ENCODE measurements at places on chromosomes 6 and 20. TPM values are rescaled to one million over a fixed set of nuclear protein-coding genes. Genes with fewer than 3 reads are reported as not detected.

The TGM3 gene
- total RNA-seq = 0.13 TPM

The SLC35F1 gene
- 0.64 TPM for total RNA-seq

The RAET1G gene
- total RNA-seq = not detected

The PRDM13 gene
- total RNA-seq = not detected

The FAM209B gene
- total RNA-seq = 0.36 TPM

The MYH7B gene
- 1.3 TPM for total RNA-seq

The CD109 gene
- total RNA-seq = 3.7 TPM

The SLC35B2 gene
- total RNA-seq = 33.4 TPM

The ADGRF1 gene
- total RNA-seq = 1.6 TPM

The SOX12 gene
- 66.8 TPM for total RNA-seq

The HCK gene
- total RNA-seq = not detected

The TUBB2A gene
- 21.5 TPM for total RNA-seq

The MCHR2 gene
- total RNA-seq = not detected

The POPDC3 gene
- total RNA-seq = 10.1 TPM

The ENPP1 gene
- 7.2 TPM for total RNA-seq

The FAM217A gene
- not detected for total RNA-seq

The ENPP5 gene
- total RNA-seq = 8.7 TPM

The RUNX2 gene
- 4.9 TPM for total RNA-seq

The CLVS2 gene
- total RNA-seq = 0.11 TPM

The BCAS4 gene
- 15.2 TPM for total RNA-seq

The GPR63 gene
- total RNA-seq = 18.5 TPM

The SRMS gene
- total RNA-seq = not detected

The PBOV1 gene
- total RNA-seq = not detected

The LY86 gene
- total RNA-seq = not detected

The HLA-G gene
- 0.56 TPM for total RNA-seq

The TAAR5 gene
- total RNA-seq = not detected

The GNAS-AS1 gene
- 6.3 TPM for total RNA-seq

The EEF1A2 gene
- 15.6 TPM for total RNA-seq

The CYP39A1 gene
- 6.3 TPM for total RNA-seq

The DAAM2 gene
- total RNA-seq = 15.2 TPM

The CCM2L gene
- total RNA-seq = 0.16 TPM

The LY6G6D gene
- total RNA-seq = 0.67 TPM

The CFAP61 gene
- not detected for total RNA-seq

The LAMA2 gene
- total RNA-seq = 56.8 TPM

The CST4 gene
- not detected for total RNA-seq

The SIM1 gene
- total RNA-seq = not detected

The IPCEF1 gene
- total RNA-seq = 1.5 TPM

The CLPSL2 gene
- total RNA-seq = not detected

The MAS1 gene
- total RNA-seq = not detected

The CCNC gene
- 55.5 TPM for total RNA-seq

The LTB gene
- 0.32 TPM for total RNA-seq

The LAMP5 gene
- 0.40 TPM for total RNA-seq

The ISM1 gene
- 5.0 TPM for total RNA-seq

The SRC gene
- 85.2 TPM for total RNA-seq

The ZNF341 gene
- total RNA-seq = 5.4 TPM

The SIGLEC1 gene
- not detected for total RNA-seq

The APOBEC2 gene
- 0.51 TPM for total RNA-seq

The GPR6 gene
- total RNA-seq = not detected

The MMP24 gene
- 0.99 TPM for total RNA-seq

The FRS3 gene
- 6.8 TPM for total RNA-seq

The NMBR gene
- total RNA-seq = not detected

The SERINC3 gene
- total RNA-seq = 42.9 TPM

The E2F1 gene
- total RNA-seq = 18.1 TPM

The EDN3 gene
- total RNA-seq = 17.6 TPM

The HM13 gene
- 140 TPM for total RNA-seq

The ZBTB46 gene
- 11.3 TPM for total RNA-seq

The C6orf15 gene
- total RNA-seq = not detected

The C20orf144 gene
- total RNA-seq = 0.09 TPM

The WASF1 gene
- 73.0 TPM for total RNA-seq

The CST2 gene
- total RNA-seq = 1.2 TPM
